ENCODE measurements at places on chromosomes 3 and 15.
A peak's percentile ranks its signal among the peaks of the same experiment; 100 is the strongest.

- no peak for DNase-seq
Observed at GRCh38 chr15:52124270-52124880, 11.8 kb upstream of the BCL2L10 start.

GRCh38 chr3:59531066-59531745 is 481.4 kb upstream of the CFAP20DC start:
- no peak for DNase-seq

GRCh38 chr15:81108427-81108826 is 25.6 kb upstream of the CFAP161 start:
- no peak for DNase-seq

GRCh38 chr3:66075281-66075680 is 36.6 kb upstream of the MAGI1 start:
- DNase-seq: no peak

- no peak for DNase-seq
Observed at GRCh38 chr3:9211155-9211950, 38.1 kb downstream of the SRGAP3 start.

DNA sequence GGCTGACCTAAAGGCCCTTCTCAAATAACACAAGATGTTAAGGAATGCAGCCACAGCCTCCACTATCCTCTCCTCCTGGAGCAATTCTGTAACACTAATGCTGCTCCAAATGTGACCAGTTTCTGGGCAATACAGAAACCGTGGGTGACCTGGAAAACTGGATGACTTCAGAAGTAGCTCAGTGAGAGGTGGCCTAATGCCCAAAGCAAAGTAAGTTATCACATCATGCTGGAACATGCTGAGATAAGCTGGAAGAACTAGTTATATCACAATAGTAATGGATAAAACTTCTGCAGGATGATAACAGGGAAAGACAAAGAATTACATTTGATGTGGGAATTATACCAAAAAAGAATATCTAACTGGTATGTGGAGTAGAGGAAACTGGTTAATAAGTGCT is 72.0 kb downstream of the DHX30 start:
- DNase-seq: no peak

DNA sequence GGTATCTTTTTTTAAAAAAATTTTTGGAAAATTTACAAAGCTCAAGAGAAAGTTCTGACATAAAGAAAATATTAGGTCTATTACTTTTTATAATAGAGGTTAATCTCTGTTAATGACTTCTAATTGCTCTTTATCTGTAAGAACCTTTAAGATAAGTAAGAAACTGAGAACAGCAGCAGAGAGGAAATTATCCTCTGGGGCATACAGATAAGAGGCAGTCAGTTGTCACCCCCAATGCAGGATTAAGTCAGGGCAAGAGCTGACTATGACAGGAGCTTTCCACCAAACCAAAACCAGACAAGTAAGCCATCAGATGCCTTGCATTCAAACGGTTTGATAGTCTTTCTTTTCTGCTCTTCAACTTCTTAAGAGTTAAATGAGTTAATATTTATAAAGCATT is 149.0 kb downstream of the GSK3B start:
- DNase-seq: no peak

GRCh38 chr3:129063841-129064482 is 3.4 kb downstream of the GP9 start:
- no peak for DNase-seq

DNA sequence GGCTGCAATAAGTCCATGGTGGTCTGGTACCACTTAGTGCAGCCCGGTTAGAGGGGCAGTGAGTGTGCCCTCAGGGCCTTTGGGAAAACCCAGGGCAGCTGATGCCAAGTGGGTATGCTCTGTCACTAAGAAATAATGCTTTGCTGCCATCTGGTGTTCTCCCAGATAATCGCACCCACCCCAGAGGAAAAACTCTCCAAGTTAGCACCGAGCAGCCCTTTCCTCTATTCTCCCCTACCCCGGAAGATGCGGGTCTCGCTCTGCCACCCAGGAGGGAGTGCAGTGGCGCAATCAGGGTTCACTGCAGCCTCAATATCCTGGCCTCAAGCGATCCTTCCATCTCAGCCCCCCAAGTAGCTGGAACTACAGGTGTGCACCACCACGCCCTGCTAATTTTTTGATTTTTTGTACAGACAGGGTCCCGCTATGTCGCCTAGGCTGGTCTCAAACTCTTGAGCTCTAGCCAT is 21.3 kb upstream of the DAPK2 start:
- DNase-seq: peak; percentile 43

GRCh38 chr3:76866729-76867408 is 173.0 kb upstream of the ROBO2 start:
- no peak for DNase-seq

- DNase-seq: no peak
Observed at GRCh38 chr15:78321786-78322185, 18.4 kb upstream of the CRABP1 start.

GRCh38 chr3:158976966-158977365 is 175.1 kb downstream of the MFSD1 start:
- DNase-seq: no peak

DNA sequence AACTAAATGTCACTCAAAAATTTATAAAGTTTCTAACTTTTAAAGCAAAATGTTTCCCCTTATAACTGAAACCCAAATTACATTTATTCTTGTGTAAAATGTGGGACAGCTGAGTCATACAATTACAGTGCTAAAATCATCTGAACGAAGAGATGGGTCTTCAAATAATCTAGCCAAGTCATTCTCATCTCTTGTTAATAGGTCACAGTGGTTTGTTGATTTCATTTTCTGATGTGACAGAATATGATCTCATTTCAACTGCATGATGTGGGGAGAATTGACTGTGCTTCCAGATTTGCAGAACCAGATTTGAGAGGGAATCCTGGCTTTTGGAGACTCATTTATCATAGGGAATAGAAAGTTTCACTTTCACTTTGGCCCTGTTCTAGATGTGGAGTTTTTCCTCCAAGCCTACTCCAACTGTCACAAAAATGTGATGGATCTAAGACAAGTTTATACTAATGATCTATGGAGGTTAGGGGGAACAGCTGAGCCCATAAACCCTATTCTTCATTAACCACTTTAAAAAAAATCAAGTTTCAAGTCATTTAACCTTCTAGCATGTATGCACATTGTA is 685.0 kb downstream of the PDCD6IP start:
- DNase-seq: no peak

GRCh38 chr3:175015056-175015635 is 156.0 kb downstream of the NAALADL2 start:
- DNase-seq: no peak

GRCh38 chr3:149375501-149376196 is 1.8 kb downstream of the TM4SF1 start:
- no peak for DNase-seq

DNA sequence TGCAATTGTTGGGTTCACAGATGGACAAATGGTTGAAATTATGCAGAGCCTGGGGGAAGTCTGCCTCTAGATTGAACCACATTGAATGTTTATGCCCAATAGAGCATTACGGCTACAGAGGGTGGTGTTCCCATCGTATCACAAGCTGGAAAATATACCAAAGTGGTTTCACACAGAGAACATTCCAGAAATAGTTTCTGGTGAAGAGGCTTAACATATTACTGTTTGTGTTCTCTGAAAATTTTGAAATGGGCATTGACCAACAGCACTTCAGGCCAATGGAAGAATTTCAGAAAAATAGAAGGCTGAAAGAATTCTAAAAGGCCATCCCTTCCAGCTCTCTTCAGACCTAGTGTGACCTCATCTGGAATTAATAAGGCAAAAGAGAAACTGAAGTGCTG is 203.9 kb downstream of the NEK10 start:
- no peak for DNase-seq

DNA sequence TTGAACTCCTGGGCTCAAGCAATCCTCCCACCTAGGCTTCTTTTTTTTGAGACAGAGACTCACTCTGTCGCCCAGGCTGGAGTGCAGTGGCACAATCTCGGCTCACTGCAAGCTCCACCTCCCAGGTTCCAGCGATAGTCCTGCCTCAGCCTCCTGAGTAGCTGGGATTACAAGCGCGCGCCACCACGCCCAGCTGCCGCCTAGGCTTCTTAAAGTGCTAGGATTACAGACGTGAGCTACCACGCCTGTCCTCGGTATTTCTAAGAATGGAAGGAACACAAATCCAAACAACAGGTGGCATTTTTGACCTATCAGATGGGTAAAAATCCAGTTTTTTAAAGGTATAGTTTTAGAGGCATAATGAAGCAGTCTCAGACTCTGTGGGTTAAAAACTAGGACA is 113.8 kb downstream of the ANP32A start:
- no peak for DNase-seq

- DNase-seq: no peak
Observed at GRCh38 chr3:122766430-122766829, 27.2 kb downstream of the HSPBAP1 start.

DNA sequence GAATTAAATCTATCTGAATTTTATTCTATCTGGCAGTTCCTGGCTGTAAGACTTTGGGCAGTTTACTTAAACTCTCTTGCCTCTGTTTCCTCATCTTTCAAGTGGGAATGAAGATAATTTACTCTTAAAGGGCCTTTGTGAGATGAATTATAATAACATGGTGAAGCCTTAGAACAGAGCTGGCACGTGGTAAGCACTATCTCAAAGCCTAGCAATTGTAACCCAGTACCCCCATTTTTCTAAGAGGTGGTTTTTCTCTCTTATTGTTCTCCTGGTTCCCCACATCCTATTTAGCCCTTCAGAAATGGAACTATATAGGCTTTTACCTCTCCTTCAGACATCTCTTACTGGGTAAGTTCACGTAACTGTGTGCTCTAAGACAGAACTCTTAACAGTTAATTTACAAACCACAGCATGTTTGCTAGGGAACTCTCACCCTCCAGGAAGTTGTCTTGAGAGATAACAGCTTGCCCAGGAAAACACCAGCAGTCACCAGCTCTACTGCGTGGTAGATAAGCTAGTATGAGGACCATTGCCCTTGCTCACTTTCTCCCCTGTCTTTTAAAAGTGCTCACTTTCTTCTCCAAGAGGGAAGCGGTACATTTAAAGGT is 12.3 kb upstream of the CRBN start:
- DNase-seq: no peak

GRCh38 chr3:15271785-15272381 is 60.5 kb downstream of the SH3BP5 start:
- DNase-seq: peak; percentile 73

- no peak for DNase-seq
Observed at GRCh38 chr3:97830638-97831037, 8.8 kb downstream of the CRYBG3 start.

DNA sequence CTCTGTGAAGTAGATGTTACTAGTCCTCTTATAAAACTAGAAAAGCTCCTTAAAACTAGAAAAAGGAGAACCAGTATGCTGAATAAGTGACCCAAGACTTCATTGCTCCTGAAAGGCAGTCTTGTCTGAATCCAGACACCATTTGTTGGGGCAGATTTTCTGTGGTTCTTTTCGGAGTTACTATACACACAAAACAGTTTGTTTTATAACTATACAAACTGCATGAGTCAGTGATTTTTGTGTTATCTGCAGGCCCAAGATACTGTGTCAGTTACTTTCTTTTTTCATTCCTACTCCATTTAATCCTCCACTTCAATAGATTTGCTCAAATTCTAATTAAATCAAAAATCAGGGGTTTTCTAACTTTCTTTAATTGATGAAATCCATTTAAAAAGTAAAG is 244.6 kb downstream of the ARPP21 start:
- DNase-seq: no peak

GRCh38 chr3:155963570-155963969 is 93.1 kb downstream of the GMPS start:
- DNase-seq: no peak

GRCh38 chr3:8504611-8504973 is 3.0 kb downstream of the LMCD1 start:
- DNase-seq: no peak

DNA sequence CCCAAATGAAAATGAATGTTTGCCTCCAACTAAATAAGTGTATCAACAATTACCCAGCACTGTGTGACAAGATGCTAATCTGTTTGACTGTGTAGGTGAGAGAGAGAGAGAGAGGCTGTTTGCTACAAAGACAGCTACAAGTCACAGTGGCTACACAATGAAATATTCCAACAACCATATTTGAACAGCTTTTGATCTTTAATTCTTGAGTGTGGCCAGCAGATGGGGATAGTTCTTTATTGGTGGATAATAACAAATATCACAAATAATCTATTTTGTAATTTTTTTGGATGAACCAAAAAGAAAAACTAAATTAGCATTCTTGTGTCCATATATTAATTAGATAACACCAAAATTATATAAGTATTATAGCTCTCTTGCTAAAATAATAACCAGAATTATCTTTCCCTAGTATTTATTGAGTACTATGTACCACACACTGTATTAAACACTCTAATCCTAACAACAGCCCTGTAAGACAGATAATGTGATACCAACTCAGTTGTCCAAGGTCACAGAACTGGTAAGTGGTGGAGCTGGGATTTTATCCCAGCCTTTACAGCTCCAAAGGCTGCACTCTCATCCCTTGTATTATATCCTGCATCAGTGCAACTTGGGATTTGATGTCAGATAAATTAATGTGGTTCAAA is 61.9 kb upstream of the C3orf80 start:
- no peak for DNase-seq

DNA sequence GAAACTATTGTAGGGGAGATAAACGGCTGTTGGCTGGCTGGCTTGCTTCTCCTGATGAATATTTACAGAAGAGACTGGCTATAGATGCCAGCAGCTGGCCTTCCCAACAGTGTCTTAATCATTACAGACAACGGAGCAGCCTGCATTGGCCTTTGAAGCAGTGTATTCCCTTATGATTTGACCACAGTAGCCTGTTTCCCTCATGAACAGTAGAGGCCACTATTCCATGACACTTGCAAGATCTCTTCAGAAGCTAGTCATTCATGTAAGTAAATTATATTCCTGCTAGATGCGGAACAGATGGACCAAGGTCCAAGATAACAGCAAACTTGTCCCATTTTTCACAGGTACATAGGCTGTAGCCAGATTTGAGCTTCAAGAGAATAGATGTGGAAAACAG is 47.3 kb downstream of the TMCO5A start:
- no peak for DNase-seq

- no peak for DNase-seq
Observed at GRCh38 chr3:126994661-126995245, 11.8 kb downstream of the PLXNA1 start.

GRCh38 chr3:197205265-197205664 is 93.1 kb downstream of the DLG1 start:
- no peak for DNase-seq

Data from stimulated activated CD4-positive, alpha-beta T cell treated with anti-CD3 and anti-CD28 coated beads, Interleukin-15, amount 100 ng/mL, for 1 hour (primary cell).